ENCODE measurements at places on chromosomes 4 and X.

DNA sequence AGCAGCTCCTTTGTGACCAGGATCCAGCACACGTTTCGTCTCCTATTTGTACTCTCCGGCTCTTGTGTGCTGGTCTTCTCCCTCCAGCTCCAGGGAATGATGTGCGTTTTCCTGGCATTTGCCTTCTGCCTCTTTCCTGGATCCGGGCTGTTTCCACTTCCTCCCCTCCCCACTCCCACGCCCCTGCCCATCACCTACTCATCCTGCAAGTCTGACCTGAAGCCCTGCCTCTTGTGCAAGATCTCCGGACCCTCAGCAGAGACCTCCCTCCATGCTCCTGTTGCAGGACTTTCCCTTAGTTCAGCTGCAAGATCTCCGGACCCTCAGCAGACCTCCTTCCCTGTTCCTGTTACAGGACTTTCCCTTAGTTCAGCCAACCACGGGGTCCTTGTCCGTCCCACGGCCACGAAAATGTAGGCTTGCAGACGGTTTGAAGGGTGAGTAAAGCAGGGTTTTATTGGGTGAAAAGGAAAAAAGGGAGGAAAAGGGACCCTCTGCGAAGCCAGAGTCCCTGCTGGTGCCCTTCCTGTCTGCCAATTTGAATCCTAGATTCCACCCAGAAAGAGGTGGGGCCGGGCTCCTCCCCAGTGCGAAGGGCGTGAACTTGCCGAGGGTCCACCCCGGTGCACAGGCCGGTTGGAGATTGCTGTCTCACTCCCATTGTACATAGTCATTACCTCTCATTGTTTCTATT lies 74.4 kb upstream of the IRF2 start:
- no peak for DNase-seq

- DNase-seq, result no peak
These were observed 33.2 kb downstream of the COQ2 start for GRCh38 chr4:83251447-83251830.

- DNase-seq, result no peak
These were observed 225.1 kb downstream of the IDS start for GRCh38 chrX:149280011-149280410.

GRCh38 chr4:8821151-8821950 lies 50.3 kb downstream of the HMX1 start:
- DNase-seq, result no peak

GRCh38 chr4:148057516-148057915 lies 325.6 kb downstream of the ARHGAP10 start:
- DNase-seq, result no peak

DNA sequence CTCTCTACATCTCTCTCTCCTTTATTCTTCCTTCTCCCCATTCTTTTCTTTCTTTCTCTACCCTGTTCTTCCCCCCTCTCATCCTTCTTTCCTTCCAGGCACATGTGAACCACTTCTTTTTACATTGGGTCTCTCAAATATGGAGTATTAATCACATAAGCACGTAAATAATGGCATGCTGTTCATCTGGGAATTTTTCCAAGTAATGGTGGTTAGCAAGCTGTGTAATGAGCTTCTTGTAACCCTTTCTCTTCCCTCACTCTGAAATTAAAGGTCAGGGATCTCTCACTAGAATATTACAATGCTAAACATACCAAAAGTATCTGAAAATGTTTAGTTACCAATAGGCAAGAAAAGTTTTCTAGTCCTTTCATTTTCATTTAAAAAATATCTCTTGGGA lies 239.9 kb upstream of the TEX13A start:
- no peak for DNase-seq

DNA sequence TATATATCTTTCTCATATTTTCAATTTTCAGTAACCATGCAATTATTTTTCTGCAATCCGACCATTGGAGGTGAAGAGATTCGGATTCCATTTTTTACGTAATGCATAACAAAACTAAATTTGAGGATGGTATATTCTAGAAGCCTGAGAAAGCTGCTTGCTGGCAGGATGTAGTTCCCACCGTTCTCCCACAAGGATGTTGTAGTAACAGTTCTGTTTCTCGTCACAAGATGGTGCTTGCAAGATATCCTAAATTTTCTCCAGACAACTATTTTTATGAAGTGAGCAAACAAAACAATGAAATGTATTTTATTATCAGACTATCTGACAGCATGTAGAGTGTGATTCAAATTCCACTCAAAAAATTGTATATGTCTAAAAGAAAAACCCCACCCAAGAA lies 10.7 kb downstream of the PWWP3B start:
- no peak for DNase-seq

- no peak for DNase-seq
These were observed 76.9 kb downstream of the PAQR3 start for GRCh38 chr4:78862314-78862737.

- no peak for DNase-seq
These were observed 7.7 kb downstream of the GPR50 start for GRCh38 chrX:151183912-151184565.

DNA sequence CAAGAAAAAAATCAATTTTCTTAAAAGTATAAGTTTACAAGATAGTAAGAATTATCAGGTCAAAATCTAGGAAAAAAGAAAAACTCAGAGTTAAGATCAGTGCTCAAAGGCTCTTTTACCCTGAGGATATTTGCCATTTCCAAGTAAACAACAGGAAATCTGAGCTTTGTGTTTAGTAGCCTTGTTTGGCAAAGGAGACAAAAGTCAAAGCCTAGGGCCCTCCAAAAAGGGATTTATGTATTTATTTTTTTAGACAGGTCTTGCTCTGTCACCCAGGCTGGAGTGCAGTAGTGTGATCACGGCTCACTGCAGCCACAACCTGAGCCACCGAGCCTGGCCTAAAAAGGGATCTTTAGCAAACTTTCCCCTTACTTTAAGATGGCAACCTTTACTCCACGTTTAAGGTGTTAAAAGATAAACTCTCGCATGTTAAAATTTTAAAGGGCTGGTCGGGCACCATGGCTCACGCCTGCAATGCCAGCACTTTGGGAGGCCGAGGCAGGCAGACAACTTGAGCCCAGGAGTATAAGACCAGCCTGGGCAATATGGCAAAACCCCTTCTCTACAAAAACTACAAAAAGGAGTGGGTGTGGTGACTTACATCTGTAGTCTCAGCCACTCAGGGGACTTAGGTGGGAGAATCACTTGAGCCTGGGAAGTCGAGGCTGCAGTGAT lies 21.3 kb upstream of the OPHN1 start:
- DNase-seq, result no peak

- DNase-seq, result peak; percentile 48
These were observed 13.9 kb upstream of the PRDM8 start for GRCh38 chr4:80183250-80184052.

- no peak for DNase-seq
These were observed 42.7 kb upstream of the IL9R start for GRCh38 chrX:155954793-155955192.

GRCh38 chrX:22056235-22056634 lies 24.1 kb downstream of the PHEX start:
- DNase-seq, result no peak

- no peak for DNase-seq
These were observed 19.4 kb downstream of the LGI2 start for GRCh38 chr4:25011135-25011866.

GRCh38 chr4:36349938-36350549 lies 68.6 kb downstream of the DTHD1 start:
- DNase-seq, result no peak

DNA sequence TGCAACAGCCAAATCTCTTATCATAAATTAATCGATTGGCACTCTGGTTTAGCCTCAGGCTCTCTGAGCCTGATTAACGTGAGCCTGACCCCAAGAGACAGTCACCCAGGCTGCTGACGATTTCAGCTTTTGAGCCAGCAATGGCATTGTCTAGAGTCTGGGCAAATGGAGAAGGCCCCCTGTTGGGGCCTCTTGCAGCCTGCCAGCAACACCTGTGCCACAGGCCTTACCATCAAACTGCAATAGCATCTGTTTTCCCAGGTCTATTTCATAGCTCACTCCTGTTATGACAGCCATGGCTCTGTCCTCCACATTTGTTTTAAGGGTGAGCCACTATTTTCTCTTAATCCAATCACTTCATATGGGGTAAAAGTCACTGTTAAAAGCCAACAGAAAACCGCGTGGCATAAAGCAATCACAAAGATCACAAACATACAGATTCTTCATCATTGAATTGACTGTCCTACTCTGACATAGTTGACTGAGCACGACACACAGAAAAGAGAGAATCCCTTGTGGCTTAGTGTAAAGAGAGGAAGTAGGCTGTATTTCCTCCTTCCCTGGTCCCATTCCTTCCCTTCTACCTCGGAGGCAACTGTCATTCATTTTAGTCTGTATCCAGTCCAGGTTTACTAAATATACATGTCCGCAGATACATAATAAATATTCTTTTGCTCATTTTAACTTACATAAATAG lies 47.8 kb downstream of the SLC9A7 start:
- DNase-seq, result no peak

DNA sequence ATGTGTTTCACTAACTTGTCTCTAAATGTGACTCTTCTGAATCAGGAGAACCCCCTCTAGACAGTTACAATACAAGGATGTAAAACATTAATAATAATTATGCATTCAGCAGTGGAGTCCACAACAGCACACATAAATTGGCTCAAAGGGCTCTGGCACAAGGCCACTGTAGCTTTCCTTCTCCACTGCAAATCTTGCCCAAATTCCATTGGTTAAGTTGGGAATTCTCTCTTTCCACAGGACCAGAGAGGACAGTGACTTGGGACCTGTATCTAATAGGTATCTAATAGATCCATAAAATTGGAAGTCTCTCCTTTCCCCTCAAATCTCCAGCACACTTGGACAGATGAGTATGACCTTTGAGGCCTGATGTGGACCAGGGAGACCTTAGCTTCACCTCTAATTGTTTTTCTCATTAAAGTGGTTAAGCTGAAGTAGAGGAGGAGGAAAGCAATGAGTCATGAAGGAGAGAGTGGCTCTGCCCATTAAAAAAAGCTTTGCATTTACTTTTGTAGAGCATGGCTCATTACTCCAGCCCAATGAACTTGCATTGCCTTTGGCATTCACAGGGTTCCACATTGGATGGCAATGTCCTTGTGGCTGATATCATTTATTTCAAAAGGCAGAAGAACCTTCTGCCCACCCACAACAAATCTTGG lies 72.3 kb upstream of the SH3RF1 start:
- no peak for DNase-seq

GRCh38 chr4:45688341-45688740 lies 435.5 kb downstream of the GABRG1 start:
- no peak for DNase-seq

DNA sequence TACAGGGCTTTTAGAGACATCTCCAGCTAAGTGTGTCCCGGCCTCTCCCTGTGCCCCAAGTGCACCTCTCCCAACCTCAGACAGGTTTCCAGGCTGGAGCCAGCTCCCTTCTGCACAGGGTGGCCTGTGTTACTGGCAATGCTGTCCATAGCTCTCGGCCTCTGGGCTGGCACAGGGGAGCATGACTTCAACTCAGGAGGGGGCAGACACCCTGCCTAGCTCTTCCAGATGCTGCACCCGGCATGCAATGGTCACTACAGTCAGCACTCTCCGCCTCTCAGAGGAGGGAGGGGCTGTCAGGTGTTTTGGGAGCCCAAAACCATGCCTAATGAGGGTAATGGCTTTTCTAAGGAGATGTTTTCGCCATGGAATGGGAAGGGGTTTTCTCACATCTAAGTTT lies 2.4 kb upstream of the IRAK1 start:
- no peak for DNase-seq

DNA sequence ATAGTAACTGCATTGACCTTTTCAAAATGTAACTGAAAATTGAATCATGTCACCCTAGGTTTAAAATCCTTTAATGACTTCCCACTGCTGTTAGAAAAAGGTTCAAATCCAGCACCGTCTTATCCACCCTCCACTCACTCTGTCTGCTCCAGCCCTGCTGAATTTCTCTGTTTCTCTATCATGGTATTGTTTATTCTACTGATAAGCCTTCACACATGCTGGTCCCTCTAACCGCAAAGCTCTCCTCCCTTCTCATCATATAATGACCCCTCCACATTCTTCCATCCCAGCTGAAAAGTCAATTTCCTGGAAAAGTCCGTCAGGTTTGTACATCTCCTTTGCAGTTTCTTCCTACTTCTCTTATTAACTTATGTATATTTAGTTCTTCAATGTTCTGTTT lies 389.2 kb upstream of the F9 start:
- DNase-seq, result no peak

DNA sequence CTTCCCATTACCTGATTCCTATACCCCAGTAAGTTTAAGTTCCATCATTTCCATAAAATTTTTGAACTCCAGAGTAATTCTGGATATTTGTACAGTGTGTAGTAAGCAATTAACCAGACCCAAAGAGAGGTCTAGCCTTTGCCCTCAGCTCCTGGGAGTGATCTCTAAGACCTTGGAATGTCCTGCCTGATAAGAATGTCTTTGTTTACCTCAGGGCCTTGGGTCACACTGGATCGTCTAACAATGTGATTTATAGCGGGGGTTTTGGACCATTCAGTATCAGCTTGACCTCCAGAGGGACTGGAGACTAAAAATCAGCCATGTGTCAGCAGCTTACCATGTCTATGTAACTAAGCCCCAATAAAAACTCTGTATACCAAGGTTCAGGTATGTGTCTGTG lies 330.9 kb upstream of the PPP1R2C start:
- DNase-seq, result no peak

- no peak for DNase-seq
These were observed 642.6 kb upstream of the FAM241A start for GRCh38 chr4:111502626-111503025.

DNA sequence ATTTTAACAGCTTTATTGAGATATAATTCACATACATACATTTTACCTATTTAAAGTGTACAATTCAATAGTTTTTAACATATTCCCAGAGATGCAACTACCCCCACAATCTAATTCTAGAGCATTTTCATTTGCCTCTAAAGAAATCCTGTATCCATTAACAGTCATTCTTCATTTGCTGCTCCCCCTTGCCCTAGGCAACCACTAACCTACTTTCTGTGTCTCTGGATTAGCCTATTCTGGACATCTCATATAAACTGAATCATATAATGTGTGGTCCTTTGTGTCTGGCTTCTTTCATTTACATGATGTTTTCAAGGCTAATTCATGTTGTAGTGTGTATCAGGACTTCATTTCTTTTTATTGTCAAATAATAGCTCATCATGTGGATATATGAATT lies 105.1 kb upstream of the GRPR start:
- DNase-seq, result no peak

GRCh38 chr4:8819473-8820177 lies 52.0 kb downstream of the HMX1 start:
- no peak for DNase-seq

DNA sequence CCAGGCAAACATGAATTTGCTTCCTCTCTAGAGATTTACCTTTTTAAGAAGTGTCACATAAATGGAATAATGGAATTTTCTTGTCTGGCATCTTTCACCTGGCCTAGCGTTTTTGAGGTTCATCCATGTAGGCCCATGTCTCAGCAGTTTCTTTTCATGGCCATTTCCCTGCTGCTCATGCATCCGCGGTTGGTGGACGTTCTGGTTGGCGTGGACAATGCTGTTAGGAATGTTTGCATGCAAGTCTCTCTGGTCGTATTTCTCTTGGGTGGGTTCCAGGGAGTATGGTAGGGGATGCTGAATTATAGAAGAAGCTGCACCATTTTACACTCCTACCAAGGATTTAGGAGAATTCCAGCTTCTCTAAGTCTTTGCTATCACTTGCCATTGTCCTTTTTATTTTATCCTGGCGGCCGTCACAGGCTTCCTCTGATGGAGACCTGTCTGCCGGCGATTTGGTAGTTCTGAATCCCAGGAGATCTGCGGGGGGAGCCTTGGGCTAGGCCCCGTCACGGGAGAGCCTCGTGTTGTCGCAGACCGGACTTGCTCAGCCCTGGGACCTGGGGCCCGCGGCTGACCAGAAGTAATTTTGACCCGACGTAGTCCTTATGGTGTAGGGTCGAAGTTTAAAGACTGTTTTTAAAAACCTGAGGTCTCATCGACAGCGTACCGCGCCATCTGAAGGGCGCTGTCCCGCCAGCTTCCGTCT lies 56.9 kb upstream of the TADA2B start:
- peak; percentile 42 for DNase-seq
